IMR-90 (cell line): ENCODE measurements at places on chromosomes 3 and 15.

DNA sequence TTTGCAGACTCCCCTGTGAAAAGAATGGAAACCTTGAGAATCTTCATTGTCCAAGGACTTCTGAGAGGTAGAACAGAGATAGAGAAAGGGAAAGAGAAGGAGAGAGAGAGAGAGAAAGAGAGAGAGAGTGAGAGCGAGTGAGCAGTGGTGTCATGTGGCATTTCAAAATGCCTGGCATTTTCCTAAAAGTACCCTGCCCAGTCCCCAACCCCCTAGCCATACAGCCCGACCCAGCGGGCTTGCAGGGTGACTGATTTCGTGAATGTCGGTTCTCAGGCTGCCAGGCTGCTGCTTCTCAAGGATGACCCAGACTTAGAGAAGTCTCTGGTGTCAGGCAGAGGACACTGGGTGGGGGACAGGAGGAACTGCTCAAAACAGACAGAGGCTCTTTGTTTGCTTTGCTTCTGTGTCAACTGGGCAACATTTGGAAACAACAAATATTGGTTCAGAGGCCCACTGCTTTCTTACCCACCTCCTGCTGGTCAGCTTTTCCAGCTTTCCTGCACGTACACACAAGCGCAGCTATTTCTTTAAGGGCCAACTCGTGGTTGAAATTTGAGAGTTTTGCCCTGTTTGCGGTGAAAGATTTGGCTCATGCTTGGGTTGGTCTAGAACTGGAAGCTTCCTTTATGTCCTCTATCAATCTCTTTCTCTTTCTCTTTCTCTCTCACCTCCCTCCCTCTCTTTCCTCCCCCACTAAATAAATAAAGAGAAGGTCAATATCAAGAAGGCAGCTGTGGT lies 3.7 kb upstream of the TF start:
- DNase-seq = peak; percentile 29

DNA sequence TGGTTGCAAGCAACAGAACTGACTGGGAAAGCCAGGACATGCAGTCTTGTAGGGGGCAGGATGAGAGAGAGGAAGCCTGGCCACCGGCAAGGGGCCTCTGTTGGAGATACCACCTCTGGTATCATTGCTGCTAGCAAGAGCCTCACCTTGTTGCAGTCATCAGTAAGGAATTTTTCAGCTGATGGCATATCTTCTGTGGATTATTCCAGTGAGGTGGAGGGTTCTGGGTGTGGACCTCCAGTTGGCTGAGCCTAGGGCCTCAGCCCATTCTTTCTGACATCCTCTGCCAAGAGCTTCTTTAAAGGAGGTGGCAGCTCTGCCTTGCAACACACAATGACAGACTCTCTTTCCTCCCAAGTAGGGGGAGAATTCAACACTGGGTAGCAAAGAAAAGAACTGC lies 128.9 kb downstream of the AQP9 start:
- DNase-seq = no peak

GRCh38 chr3:56611364-56611763 lies 54.4 kb downstream of the CCDC66 start:
- DNase-seq = no peak

- no peak for DNase-seq
Observed at GRCh38 chr3:78314327-78314726, 1274.4 kb downstream of the ROBO2 start.
